Upper lobe of right lung (tissue), 1 donor: ENCODE measurements at places on chromosomes 13 and 19. TPM values are rescaled to one million over a fixed set of nuclear protein-coding genes. Genes with fewer than 3 reads are reported as not detected.

- H3K4me1 ChIP-seq, result peaks cover 6% of the 10 kb centered on the region
- no peaks in the 10 kb centered on the region for H3K27me3 ChIP-seq
Measured at GRCh38 chr19:3162418-3163229, 15.9 kb upstream of the S1PR4 start.

GRCh38 chr19:30371960-30372824, at the start of gene ZNF536:
TSS of gene ZNF536 (plus strand) at chr19:30372384. CDS start at chr19:30443563, 71,179 bp downstream.
- no peaks in the 10 kb centered on the region for H3K4me1 ChIP-seq
- no peak within 1 kb of the TSS for H3K27ac ChIP-seq
- H3K4me3 ChIP-seq, result no peak within 1 kb of the TSS
- no peaks in the 10 kb centered on the region for H3K36me3 ChIP-seq
- H3K27me3 ChIP-seq, result peaks cover 39% of the 10 kb centered on the region

GRCh38 chr13:53732664-53733063, 704.1 kb downstream of the OLFM4 start:
- H3K4me1 ChIP-seq, result no peaks in the 10 kb centered on the region
- no peaks in the 10 kb centered on the region for H3K36me3 ChIP-seq
- no peaks in the 10 kb centered on the region for H3K27me3 ChIP-seq
- DNase-seq, result no peak

GRCh38 chr19:42345191-42345812, 19.9 kb downstream of the MEGF8 start:
- H3K27me3 ChIP-seq, result no peaks in the 10 kb centered on the region
- no peaks in the 10 kb centered on the region for H3K4me1 ChIP-seq
- H3K27ac ChIP-seq, result no peak overlapping the region
- H3K4me3 ChIP-seq, result no peak overlapping the region
- DNase-seq, result no peak
- H3K36me3 ChIP-seq, result peaks cover 11% of the 10 kb centered on the region

- no peaks in the 10 kb centered on the region for H3K27me3 ChIP-seq
- H3K27ac ChIP-seq, result no peak overlapping the region
- H3K4me1 ChIP-seq, result no peaks in the 10 kb centered on the region
- DNase-seq, result no peak
Measured at GRCh38 chr13:105602956-105603670, 932.3 kb downstream of the EFNB2 start.

DNA sequence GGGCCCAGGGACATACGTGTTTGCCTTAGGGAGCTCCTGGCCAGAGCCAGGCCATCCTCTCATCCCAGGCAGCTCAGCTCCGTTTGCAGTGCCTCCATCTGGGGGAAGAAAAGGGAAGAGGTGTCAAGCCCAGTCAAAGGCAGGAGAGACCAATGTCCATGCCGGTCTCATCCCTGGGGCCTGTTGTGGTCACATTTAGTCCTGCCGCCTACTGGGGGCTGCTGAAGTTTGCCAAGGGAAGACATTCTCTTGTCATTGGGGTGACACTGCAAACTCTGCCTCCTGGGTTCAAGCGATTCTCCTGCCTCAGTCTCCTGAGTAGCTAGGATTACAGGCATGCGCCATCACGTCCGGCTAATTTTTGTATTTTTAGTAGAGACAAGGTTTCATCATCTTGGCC, 195.2 kb downstream of the UQCRFS1 start:
- no peak for DNase-seq
- no peak overlapping the region for H3K4me3 ChIP-seq
- H3K27ac ChIP-seq, result no peak overlapping the region
- H3K36me3 ChIP-seq, result no peaks in the 10 kb centered on the region
- H3K4me1 ChIP-seq, result no peaks in the 10 kb centered on the region

DNA sequence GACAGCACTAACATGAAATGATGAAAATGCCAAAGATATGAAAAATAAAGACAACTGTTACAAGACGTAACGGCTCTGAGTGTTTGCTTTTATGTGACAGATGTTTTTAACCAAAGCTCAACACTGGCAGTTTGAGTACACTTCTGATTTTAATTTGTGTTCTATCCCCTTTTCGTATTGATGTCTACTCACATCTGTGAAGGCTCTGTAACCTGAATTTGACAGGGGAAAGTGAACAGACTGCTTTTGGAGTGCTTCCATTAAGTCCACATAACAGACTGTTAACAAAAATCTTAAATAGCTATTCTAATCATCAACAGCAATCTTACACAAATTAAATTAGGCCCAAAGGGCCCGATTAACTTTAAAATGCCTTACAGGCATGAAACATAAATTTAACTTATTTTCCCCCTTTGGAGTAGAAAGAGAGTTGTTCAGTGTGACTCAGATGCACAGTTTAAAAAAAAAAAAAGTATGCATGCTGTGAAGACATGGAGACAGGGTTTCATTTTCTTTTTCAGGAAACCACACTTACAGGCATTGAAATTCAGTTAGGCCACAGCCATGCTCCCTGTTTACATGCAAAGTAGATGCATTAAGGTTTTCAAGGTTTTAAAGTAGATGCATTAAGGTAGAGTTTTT, 16.3 kb upstream of the RNASEH2B start:
- no peak overlapping the region for H3K4me3 ChIP-seq
- H3K27ac ChIP-seq, result peak overlapping the region; percentile 69
- H3K36me3 ChIP-seq, result no peaks in the 10 kb centered on the region
- DNase-seq, result no peak
- no peaks in the 10 kb centered on the region for H3K27me3 ChIP-seq

GRCh38 chr19:495402-496111, 729 bp upstream of the MADCAM1 start:
- H3K4me3 ChIP-seq, result no peak overlapping the region
- peaks cover 34% of the 10 kb centered on the region for H3K27me3 ChIP-seq
- H3K36me3 ChIP-seq, result no peaks in the 10 kb centered on the region
- no peak overlapping the region for H3K27ac ChIP-seq
- DNase-seq, result peak; percentile 67

GRCh38 chr13:81907787-81908372, 1567.0 kb upstream of the SPRY2 start:
- no peaks in the 10 kb centered on the region for H3K36me3 ChIP-seq
- DNase-seq, result no peak
- H3K27me3 ChIP-seq, result no peaks in the 10 kb centered on the region
- no peak overlapping the region for H3K4me3 ChIP-seq
- no peak overlapping the region for H3K27ac ChIP-seq

GRCh38 chr13:49635599-49636433, 7.5 kb downstream of the ARL11 start:
- H3K4me1 ChIP-seq, result peaks cover 8% of the 10 kb centered on the region
- no peaks in the 10 kb centered on the region for H3K27me3 ChIP-seq
- H3K36me3 ChIP-seq, result no peaks in the 10 kb centered on the region

DNA sequence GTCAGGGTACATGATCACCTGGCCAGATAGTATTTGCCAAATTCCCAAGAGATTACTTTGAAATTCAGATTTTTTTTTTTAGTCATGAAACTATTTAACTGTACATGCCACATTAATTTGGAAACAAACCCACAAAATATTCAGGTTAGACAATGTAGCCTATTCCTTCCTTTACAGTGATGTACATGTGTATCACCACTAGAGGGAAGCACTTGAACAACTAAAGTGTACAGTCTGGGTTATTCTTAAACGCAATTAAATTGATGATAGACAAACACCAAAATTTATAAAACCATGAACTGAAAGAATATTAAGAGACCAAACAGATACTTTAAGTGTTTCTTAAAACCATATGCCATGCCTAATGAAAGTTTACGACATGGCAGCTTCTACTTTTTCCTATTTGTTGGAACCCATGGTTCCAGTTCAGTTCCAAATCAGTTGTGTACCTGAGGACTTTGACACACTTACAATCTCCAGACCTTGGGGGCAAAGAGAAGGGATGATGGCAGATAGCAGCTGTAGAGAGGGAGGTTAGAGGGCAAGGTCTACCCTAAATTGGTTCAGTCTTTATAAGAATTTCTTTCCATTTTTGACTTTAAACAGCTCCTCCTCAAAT, 52.8 kb downstream of the TNFSF13B start:
- no peaks in the 10 kb centered on the region for H3K4me1 ChIP-seq
- H3K36me3 ChIP-seq, result no peaks in the 10 kb centered on the region
- H3K4me3 ChIP-seq, result no peak overlapping the region
- no peaks in the 10 kb centered on the region for H3K27me3 ChIP-seq
- no peak for DNase-seq

DNA sequence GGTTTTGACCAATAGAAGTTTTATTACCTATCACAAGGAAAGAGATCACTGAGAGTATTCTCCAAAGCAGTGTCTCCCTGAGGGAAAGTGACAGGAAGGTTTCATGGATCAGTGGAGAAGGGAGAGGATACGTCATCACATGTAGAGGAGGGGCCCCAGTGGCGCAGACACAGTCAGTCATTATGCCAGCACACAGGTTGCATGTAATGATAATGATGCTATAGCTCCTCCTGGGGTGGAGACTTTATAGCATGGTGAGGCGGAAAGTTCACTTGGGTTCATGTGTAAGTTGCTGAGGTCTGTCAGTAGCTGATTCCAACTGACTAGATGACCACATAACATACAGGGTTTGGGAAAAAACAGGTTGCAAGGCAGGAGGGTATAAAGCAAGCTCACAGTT, 88.8 kb downstream of the FNDC3A start:
- no peak overlapping the region for H3K27ac ChIP-seq
- H3K4me1 ChIP-seq, result no peaks in the 10 kb centered on the region
- no peaks in the 10 kb centered on the region for H3K36me3 ChIP-seq

DNA sequence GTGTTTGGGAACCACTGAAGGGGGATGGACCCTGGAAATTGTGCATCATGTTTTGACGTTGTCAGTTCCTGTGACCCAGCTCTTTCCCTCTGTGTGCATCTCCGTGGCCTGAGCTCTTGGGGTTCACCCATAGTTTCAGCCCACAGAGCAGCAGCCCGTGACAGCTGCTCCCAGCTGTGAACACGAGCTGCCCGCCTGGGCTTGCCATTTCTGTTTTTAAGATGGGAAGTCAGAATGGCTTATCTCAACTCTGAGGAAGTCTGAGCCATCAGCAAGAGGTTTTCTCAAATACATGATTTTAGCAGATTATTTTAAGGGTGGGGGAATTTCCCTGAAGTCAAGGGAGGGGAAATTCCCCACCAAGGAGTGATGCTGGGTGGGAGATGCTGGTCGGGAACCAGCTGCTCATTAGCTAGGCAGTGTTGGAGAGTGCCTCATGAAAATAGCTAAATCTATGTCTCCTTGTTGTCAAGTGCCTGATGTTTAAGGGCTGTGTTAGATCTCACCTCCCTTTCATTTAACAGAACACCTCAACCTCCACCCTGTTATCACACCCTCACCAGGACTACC, 34.8 kb upstream of the C1QTNF9 start:
- no peaks in the 10 kb centered on the region for H3K36me3 ChIP-seq
- no peak overlapping the region for H3K4me3 ChIP-seq
- H3K4me1 ChIP-seq, result peaks cover 58% of the 10 kb centered on the region
- no peaks in the 10 kb centered on the region for H3K27me3 ChIP-seq

DNA sequence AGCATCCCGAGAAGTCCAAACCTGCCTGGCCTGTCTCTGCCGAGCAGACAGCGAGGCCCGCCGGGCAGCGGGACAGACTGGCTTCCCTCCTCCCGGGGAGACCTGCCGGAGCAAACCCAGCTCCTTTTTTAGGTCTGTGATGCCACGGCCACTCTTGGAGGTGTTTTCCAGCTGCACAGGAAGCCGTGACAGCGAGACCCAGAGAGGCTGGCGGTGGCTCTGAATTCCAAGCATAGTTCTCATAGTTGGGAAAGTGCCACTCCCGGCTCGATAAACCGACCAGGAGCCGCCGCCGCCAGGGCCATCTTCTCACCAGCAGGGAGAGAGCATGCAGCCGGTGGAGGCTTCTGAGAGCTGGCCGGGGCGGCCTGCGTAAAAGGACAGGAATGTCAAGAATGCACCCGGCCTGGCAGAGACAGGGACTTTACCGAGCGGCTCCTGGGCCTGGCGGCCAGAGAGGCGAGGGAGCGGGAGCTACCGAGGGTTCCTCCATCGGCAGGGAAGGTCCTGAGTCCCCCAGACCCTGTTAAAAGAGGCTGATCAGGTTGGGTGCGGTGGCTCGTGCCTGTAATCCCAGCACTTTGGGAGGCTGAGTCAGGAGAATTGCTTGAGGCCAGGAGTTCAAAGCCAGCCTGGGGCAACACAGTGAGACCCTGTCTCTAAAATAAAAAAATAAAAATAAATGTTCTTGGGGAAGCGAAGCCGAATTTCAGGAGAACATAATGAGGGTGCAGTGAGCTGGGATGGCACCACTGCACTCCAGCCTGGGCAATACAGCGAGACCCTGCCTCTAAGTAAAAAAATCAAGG, 64.9 kb downstream of the GADD45B start:
- peak; percentile 94 for DNase-seq
- H3K4me3 ChIP-seq, result peak overlapping the region; percentile 1
- peaks cover 54% of the 10 kb centered on the region for H3K4me1 ChIP-seq
- H3K27ac ChIP-seq, result peak overlapping the region; percentile 95

DNA sequence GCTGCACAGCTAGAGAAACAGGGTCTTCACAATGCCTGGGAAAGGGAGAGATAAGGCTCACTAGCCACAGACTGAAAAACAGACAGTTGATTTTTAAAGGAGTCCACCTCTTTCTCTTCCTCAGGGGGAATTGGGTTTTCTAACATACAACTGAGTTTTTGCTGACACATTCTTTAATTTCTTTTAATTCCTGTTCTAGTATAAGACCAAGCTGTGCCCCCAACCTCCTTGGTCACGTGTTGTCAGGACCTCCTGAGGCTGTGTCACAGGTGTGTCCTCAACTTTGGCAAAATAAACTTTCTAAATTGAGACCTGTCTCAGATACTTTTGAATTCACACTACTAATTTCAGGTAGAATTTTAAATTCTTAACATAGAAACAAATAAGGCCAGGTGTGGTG, 12.1 kb upstream of the ZNF492 start:
- H3K27me3 ChIP-seq, result peaks cover 14% of the 10 kb centered on the region
- no peak overlapping the region for H3K27ac ChIP-seq
- no peak overlapping the region for H3K4me3 ChIP-seq
- no peaks in the 10 kb centered on the region for H3K4me1 ChIP-seq

- peaks cover 57% of the 10 kb centered on the region for H3K36me3 ChIP-seq
- no peaks in the 10 kb centered on the region for H3K4me1 ChIP-seq
- H3K27ac ChIP-seq, result no peak overlapping the region
- DNase-seq, result no peak
Measured at GRCh38 chr13:111242585-111242984, 77.9 kb upstream of the TEX29 start.

GRCh38 chr13:39484506-39485313, 118.3 kb downstream of the LHFPL6 start:
- no peaks in the 10 kb centered on the region for H3K27me3 ChIP-seq
- no peak overlapping the region for H3K27ac ChIP-seq
- H3K4me1 ChIP-seq, result no peaks in the 10 kb centered on the region

- H3K27me3 ChIP-seq, result no peaks in the 10 kb centered on the region
- DNase-seq, result no peak
- H3K27ac ChIP-seq, result no peak overlapping the region
- no peak overlapping the region for H3K4me3 ChIP-seq
- no peaks in the 10 kb centered on the region for H3K36me3 ChIP-seq
Measured at GRCh38 chr13:61824168-61824567, 408.5 kb upstream of the PCDH20 start.

The NDUFS7 gene
- 78.2 TPM for total RNA-seq

The CLC gene
- total RNA-seq, result not detected

The SLC17A7 gene
- 0.69 TPM for total RNA-seq

The PLPPR3 gene
- total RNA-seq, result 0.46 TPM

The RUBCNL gene
- total RNA-seq, result 2.9 TPM

The ZNF541 gene
- 0.26 TPM for total RNA-seq

The SERP2 gene
- 2.8 TPM for total RNA-seq

The SIGLEC10 gene
- total RNA-seq, result 12.6 TPM

The F2RL3 gene
- total RNA-seq, result 25.3 TPM

The HIF3A gene
- 63.1 TPM for total RNA-seq

The FLT1 gene
- 72.4 TPM for total RNA-seq
